ENCODE measurements at places on chromosomes 13 and 19.

DNA sequence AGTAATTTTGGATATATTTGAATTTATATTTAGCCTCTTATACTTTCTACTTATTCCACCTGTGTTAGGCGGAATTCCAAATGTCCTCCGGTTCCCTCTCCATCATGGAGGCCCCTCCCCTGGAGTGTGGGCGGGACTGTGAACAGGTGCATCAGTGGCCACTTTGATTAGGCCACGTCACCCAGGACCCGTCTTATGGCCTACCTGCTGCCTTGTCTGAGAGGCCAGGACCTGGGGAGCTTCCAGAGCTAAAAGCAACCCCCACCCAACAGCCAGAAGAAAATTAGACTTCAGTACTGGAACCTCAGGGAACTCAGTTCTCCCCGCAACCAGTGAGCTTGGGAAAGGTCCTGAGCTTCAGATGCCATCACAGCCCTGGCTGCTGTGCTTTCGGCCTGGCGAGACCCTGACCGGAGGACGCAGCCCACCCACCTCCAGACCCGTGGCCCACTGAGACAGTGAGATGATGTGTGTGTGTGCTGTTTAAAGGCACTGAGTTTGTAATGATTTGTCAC is 200.2 kb upstream of the SOX1 start:
- no peak for DNase-seq

DNA sequence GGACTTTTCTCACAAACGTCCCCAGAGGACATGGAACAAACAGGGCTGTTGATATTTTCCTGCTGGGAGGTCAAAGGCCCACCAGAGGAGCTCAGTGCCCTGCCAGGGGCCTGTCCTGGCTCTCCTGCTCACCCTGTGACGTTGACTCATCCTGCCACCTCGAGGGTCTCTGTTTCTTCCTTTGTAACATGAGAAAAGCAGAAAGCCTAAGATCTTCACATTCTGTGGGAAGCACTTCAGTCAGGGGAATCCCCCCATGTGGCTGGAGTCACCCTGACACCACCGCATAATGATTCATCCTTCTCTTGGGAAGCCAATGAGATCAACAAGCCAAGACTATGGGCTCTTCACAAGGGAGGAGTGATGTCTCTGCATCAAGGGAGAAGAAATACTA is 147.9 kb downstream of the KATNAL1 start:
- no peak for DNase-seq

DNA sequence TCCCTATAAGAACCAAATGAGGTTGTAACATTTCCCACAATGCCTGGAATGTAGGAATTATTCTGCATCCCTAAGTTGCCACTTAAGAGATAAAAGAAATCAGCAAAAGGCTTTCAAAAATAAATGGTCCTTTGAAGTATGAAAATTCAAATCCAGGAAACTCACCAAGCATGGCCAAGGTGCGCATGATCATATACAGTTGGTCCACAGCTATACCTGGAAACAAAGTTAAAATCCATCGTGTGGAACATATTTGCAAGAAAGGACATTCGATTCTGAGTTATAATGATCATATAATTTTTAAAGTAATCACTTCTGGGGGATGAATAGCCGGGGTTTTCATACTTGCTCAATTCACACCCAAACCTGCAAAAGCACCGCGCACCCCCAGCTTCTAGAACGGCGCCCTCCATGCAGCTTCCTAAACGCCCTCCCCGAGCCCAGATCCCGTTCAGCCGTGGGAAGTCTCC is 525 bp downstream of the CARS2 start:
- no peak for DNase-seq

GRCh38 chr13:47480951-47481350 is 520.1 kb downstream of the SUCLA2 start:
- no peak for DNase-seq

GRCh38 chr19:29566496-29567054 is 39.5 kb upstream of the POP4 start:
- no peak for DNase-seq

DNA sequence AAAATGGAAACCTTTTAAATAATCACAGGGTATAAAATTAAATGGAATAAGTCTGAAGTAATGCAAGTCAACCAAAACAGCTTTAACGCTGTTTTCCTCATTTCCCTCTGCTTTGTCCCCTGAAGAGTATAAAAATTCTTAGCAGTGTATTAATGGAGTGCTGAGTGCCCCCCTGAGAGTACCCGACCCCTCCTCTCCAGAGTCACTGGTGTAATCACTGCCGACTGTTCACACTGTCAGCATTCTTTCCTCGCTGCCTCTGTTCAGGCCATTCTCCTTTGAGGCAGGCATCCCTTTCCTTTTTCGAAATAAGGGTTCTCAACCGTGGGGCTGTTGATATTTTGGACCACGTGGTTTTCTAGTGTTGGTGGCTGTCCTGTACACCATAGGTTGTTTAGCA is 146.9 kb upstream of the SLC10A2 start:
- no peak for DNase-seq

DNA sequence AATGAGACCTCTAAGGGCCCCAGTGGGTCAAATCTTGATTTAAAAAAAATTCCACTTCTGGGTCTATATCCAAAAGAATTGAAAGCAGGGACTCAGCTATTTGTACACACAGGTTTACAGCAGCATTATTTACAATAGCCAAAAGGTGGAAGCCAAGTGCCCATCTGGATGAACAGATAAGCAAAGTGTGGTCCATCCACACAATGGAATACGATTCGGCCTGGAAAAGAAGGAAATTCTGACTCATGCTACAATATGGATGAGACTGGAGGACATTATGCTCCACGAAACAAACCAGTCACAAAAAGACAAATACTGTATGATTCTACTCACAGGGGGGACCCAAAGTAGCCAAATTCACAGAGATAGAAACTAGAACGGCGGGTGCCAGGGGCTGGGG is 76.7 kb downstream of the CACNA1A start:
- no peak for DNase-seq

GRCh38 chr13:109297628-109298027 is 488.8 kb downstream of the IRS2 start:
- DNase-seq = peak; percentile 37

DNA sequence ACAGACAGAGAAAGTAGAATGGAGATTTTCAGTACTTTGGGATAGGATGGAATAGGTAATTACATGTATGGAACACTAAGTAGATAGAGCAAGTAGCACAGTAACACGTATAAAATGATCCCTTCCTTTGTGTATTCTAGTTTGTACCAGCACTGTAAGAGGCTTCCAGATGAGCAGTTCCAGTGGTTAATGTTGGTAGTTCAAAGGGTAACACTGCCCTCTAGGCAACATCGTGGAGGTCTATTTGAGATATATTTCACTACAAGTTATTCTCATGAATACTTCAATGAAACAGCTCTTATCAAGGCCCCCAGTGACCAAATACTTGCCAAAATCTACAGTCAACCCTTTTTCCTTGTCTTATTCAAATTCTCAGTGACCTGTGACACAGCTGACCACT is 13.5 kb upstream of the ZNF563 start:
- DNase-seq = no peak

- no peak for DNase-seq
These were observed 18.0 kb downstream of the SLC5A5 start for GRCh38 chr19:17889609-17890214.

- no peak for DNase-seq
These were observed 38.9 kb downstream of the RASL11A start for GRCh38 chr13:27309401-27309958.

DNA sequence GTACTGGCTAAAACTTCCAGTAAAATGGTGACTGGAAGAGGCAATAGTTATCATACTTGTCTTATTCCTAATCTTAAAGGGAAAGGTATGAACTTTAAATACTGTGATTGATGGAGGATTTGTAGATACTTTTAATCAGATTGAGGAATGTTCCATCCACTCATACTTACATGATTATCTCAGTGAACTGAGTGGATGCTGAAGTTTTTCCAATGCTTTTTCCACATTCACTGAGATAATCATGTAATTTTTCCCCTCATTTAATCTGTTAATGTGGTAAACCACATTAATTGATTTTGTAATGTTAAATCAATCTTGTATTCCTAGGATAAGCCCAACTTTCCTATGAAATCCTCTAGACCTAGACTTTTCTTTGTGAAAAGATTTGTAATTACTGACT is 17.2 kb upstream of the SCEL start:
- DNase-seq = no peak

DNA sequence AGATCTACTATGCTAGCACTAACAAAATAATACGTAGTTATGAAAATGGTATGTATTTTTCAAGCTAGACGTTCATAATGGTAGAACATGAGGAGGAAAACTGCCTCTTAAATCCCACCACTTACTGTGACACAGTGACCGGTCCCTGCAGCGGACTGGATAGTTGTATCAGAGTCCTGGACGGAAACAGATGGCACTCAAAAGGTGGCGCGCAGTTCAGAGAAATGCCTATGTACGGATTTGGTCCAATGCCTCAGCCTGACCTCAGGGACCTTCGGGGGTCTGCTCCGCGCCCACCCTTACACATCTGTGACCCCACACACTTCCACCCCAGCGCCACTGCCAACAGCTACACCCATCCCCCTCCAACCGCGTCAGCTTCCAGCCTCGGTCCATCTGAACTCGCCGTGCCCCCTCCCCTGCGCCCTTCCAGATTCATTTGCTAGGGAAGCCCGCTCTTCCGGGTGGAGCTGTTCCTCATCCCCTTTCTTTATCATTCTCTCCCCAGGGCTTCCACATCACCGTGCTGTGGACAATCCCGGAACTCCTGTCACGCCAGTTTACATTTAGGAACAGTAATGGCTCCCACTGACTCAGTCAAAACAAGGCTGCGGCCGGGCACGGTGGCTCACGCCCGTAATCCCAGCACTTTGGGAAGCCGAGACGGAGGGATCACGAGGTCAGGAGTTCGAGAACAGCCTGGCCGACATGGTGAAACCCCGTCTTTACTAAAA is 792 bp upstream of the LENG8 start:
- DNase-seq = no peak
